ENCODE measurements at places on chromosomes 1 and 21.

- no peak for DNase-seq
These were observed 9.5 kb downstream of the CD48 start for GRCh38 chr1:160702100-160702499.

DNA sequence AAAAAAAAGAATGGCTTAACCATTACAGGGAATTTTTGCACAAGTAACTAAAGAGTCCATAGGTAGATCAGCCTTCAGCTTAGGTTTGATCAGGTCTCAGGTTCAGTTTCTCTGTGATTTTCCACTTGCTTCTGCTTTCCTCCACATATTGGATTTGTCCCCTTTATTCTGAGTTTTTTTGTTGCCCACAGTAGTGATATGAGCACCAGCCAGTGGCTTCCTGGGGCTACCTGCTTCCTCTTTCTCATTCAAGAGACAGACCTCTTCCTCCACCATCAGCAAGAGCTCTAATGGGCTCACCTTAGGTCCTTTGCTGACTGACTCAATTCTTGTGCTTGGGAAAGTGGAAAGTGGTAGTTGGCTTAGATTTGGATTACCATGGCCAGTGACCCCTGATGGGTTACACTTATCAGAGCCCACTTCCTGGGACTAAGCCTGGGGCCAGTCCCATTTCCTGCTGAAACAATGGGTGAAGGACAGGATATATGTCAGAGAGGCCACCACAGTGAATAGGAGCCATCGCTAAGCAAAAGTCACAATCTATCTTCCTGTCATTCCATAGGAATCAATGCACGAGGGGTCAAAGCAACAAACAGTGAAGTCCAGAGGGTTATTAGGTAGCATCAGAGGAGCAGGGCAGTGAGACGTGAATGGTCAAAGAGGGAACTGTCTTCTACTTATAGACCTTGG lies 12.8 kb upstream of the PLA2G2E start:
- DNase-seq: no peak

- no peak for DNase-seq
These were observed 343.0 kb downstream of the USP25 start for GRCh38 chr21:16072737-16073136.

DNA sequence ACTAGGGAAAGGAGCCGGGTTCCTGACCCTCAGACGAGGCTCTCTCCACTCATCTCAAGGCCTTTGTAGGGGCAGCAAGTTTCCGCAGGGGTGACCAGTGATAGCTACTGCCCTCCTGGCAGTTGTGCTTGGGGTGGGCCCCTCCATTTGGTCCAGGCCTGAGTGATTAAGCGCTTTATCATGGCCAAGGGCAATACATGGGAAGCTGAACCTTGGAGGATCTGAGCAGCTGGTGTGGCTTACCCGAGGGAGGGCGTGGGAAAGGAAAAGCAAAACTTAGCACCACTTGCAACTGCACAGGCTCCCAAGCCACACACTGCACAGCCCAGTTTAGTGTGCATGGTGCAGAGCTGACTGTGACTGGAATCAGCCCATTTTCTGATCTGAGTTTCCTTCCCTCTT lies 47.8 kb downstream of the GADD45A start:
- no peak for DNase-seq

DNA sequence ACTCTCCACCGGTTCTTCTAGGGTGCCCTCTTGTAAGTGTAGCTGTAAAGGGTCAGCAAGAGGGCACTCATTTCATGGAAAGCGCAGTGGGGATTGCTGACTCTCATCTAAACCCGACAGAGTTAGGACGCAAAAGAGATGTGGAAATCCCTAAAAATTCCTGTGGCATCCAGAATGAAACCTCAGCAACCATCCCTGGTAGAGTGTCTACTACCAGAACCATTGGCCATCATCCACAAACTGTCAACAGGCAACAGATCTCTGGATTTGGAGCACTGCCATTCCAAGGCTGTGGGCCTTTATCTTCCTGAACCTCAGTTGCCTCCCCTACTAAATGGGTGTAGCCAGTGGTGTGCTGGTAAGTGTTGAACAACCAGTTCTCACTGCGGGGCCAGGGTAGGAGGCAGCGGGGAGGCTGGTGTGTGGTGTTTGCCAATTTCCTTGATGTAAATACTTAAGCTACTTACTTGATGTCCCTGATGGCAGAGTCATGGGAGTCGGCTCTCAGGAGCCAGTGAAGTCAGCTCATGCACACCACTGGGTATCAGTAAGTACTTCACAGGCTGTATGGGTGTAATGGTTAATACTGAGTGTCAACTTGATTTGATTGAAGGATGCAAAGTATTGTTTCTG lies 195.8 kb downstream of the KAZN start:
- DNase-seq: no peak

DNA sequence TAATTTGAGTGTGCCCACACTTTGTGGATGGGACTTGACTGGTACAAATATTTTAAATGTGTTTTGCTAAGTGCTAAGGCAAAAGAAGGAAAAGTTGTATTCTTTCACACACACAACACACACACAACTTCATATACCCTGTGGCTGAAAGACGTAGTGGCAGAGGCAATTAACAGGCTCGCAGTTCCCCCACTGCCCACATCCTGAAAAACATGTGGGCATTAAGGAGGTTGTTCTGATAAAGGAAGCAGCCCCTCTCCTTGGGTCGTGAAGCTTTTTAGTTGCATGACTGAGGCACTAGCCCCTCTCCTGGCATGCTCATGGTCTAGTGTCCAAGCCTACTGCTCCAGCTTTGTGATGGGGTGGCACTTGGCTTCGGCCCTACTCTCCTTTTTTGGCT lies 14.3 kb upstream of the ADAM30 start:
- no peak for DNase-seq

DNA sequence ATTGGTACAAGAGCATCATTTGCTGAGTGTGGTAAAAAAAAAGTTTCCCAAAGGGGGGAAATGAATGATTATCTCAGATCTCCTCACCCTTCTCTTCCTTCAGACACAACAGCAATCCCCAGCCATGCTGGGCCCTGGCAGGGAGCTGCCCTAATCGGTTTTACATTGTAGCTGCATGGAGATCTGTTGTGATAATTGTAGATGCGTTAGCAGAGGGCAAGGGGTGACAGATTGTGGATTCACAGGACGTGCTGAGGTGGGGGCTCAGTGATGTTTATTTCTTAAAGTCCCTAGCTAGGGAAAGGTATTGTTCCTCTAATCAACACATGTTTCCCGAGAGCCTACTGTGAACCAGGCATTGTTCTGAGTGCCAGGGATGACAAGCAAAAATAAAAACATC lies 304.1 kb downstream of the PBX1 start:
- no peak for DNase-seq

GRCh38 chr1:18682375-18682774 lies 51.7 kb downstream of the PAX7 start:
- DNase-seq: no peak

- DNase-seq: no peak
These were observed 307.1 kb downstream of the CTH start for GRCh38 chr1:70718086-70718630.

GRCh38 chr1:31763671-31764311 lies 349 bp downstream of the ADGRB2 start:
- no peak for DNase-seq

DNA sequence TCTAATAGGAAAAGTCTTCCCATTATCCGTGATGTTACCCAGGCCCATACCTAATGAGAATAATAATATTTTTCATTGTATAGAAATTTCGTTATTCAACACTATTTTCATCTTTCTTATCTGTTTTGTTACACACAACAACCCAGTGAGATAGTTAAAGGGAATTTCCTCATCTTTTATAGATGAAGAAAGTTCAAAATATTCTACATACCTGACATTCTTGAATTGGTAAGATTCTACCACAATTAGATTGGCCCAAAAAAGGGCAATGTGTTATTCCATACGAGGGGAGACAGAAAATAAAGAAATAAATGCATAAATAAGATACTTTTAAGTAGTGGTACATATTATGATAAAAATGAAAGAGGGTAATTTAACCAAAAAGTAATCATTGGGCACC lies 405.5 kb upstream of the ADAMTS5 start:
- no peak for DNase-seq

GRCh38 chr21:27804515-27804914 lies 837.6 kb upstream of the ADAMTS5 start:
- DNase-seq: peak; percentile 24

- no peak for DNase-seq
These were observed 54.1 kb upstream of the C1orf53 start for GRCh38 chr1:197848350-197848749.

Measured in AG08396 (cell line).